HuH-7.5 (cell line): ENCODE measurements at places on chromosomes 11 and 22.
A peak's percentile ranks its signal among the peaks of the same experiment; 100 is the strongest.

- no peak for DNase-seq
These were observed 16.3 kb downstream of the OR52K2 start for GRCh38 chr11:4465407-4465806.

- DNase-seq = peak; percentile 81
These were observed 73.2 kb upstream of the TCF20 start for GRCh38 chr22:42343531-42344081.

GRCh38 chr11:120432056-120433018, 79.2 kb upstream of the GRIK4 start:
- DNase-seq = no peak

DNA sequence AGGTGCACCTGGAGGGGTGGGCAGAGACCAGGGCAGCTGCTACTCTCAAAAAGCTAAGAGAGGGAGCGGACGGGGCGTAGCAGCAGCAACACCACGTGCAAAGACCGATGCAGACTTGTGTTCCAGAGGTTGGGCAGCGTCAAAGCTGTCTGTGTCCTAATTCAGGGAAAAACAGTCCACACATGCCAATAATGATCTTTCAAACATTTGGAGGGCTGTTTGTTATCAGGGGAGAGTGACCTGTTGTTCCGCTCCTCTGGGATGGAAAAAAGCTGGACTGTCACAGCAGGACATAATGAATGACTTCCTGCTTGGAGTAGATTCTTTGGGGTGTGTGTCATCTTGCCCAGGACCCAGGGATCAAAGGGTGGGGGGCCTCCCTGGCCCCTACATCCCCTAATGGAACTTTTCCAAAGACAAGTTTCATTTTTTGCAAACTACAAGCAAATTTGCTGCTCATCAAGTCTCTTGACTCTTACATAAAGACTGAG, 6.2 kb upstream of the FBLN1 start:
- DNase-seq = no peak

DNA sequence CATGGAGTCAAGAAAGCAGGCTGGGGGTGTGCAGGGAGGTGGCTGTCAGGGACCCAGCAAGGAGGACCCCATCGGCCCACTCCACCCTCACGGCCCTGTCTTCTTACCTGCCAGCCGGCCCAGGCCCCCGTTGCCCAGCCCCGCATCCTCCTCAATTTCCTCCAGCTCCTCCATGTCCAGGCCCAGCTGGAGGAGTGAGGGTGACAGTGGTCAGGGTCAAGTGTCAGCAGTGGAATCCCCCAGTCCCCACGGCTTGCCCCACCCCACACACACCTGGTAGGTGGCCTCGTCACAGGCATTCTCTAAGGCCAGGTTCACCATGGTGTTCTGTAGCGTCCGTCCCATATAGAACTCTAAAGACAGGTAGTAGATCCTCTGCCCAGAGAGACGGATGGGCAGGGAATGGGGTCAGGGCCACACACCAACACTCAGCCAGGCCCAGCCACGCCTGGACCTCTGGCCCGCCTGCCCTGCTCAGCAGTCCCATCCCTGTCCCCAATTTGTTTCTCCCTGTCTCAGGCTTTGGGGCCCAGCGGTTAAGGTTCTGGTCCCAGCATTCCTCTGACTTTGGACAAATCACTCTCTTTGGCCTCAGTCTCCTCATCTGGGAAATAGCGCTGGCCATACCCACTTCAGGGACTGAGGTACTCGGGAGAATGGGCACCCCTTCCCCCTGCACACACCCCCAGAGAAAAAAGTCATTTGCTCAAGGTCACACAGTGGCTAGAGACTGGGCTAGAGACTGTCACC, 1.3 kb downstream of the PYGM start:
- DNase-seq = no peak

DNA sequence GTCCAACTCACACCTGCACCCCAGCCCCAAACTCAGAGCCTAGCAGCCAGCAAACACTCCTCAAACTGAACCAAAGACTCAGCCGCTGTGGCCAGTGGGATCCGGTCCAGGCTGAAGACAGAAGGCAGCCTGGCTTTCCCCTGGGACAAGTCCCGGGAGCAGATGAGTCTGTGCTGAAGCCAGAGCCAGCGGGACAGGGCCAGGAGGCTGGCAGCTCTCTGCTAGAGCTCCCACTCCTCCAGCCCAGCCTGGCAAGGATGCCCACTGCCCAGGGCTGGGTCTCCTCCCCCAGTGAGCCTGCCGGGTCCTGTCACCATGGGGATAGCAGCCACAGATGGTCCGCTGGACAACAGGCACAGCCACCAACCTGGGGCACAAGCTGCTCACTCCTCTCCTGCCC, 42.9 kb upstream of the PRR5 start:
- no peak for DNase-seq

- DNase-seq = no peak
These were observed 8.3 kb upstream of the ARL14EP start for GRCh38 chr11:30314625-30315024.

DNA sequence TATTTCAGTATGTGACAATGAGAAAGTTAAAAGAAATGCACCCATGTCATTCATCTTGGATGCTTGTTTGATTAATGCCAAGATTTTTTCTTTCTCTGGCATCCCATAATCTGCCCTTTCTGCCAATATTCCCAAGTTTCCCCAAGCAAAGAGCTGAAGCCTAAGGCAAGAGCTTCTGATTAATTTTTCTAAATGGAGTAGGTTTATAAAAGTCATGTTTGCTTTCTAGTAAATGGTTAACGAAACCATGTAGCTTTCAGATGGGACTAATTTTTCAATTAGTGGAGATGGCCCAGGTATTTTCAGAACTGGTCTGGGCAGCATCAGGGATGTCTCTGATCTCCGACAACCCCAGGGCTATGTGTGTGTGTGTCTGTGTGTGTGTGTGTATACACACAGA, 55.3 kb downstream of the LRRC4C start:
- no peak for DNase-seq
